ENCODE measurements at places on chromosomes 5 and 9.

GRCh38 chr5:54832858-54833257 lies 152.5 kb downstream of the ESM1 start:
- no peak for DNase-seq

- peak; percentile 82 for DNase-seq
These were observed 192.4 kb downstream of the MEF2C start for GRCh38 chr5:88690409-88691229.

DNA sequence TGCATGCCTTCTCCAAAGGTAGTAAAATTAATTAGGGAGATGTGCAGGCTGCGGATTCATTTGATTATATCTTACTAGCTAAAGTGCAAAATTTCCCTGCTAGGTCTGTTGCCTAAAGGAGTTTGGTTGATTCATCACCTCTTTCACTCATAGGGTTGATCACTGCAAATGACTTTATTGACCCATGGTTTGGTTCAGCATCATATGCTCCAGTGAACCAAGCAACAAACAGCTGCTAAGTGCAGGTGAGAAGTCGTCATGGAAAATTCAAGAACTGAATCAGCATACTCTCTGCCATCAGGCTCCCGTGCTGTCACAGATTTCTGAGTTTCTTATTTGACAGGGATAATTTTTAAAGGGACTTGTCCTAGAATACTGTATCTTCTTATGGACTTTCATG lies 571.8 kb upstream of the CDH18 start:
- DNase-seq: no peak

GRCh38 chr5:29642601-29643000 lies 1550.9 kb upstream of the CDH6 start:
- no peak for DNase-seq

- DNase-seq: no peak
These were observed 70.7 kb downstream of the LNPEP start for GRCh38 chr5:97006454-97007060.

- no peak for DNase-seq
These were observed 5.8 kb upstream of the TGFBI start for GRCh38 chr5:136022965-136023364.

- DNase-seq: peak; percentile 69
These were observed 624.1 kb downstream of the ISL1 start for GRCh38 chr5:52007230-52007858.

DNA sequence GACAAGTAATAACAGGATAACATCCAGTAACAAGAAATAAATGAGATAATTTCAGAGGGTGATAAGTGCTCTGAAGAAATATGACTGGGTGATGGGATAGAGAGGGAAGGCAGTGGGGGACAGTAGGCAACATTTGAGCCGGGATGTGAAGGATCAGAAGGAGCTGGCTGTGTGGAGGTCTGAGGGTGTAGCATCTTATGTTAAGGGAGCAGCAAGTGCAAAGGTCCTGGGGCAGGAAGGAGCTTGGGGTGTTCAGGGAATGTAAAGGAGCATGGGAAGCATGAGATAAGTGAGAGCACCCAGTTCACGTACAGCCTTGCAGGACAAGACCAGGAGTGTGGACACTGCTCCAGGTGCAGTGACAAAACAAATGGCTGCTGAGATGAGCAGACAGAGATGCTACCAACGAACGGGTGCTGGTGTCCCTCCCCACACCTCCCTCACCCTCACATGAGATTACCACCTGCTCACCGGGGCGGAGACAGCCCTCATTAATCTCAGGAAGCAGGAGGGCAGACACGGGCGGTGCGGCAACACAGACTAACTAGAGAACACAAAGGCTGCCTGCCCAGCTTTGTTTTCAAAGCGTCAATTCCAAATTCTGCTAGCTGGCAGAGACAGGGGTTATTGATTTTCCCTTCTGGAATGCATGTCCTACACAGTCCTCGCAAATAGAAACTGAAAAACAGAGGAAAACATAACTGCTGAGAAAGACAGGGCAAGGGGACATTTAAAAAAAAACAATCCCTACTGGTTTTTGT lies 298.1 kb upstream of the PANK3 start:
- no peak for DNase-seq

- no peak for DNase-seq
These were observed 241.9 kb downstream of the PBX3 start for GRCh38 chr9:125989090-125989501.

GRCh38 chr5:10602031-10602806 lies 38.3 kb downstream of the ANKRD33B start:
- DNase-seq: peak; percentile 86

DNA sequence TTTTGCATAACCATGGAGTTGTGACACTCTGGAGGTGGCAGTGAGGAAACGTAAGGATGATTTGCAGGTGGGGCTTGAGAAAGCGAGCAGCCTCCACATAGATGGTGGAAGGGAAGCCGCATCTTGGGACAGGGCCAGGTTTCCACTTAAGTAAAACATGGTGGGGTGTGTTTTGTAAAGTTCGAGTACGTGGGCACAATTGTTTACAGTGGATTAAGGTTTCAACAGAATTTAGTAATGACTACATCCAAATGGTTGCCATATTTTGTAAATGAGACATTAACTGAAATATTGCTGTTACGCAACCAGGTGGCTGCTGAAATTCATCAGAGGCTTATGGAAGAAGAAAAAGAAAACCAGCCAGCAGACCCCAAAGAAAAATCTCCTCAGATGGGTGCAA lies 85.4 kb upstream of the IL7R start:
- DNase-seq: no peak

GRCh38 chr9:107591781-107592180 lies 102.2 kb upstream of the KLF4 start:
- no peak for DNase-seq

GRCh38 chr5:173392-174290 lies 17.7 kb upstream of the LRRC14B start:
- no peak for DNase-seq
